ENCODE measurements at places on chromosomes 12 and 14. TPM values are rescaled to one million over a fixed set of nuclear protein-coding genes. Genes with fewer than 3 reads are reported as not detected.

DNA sequence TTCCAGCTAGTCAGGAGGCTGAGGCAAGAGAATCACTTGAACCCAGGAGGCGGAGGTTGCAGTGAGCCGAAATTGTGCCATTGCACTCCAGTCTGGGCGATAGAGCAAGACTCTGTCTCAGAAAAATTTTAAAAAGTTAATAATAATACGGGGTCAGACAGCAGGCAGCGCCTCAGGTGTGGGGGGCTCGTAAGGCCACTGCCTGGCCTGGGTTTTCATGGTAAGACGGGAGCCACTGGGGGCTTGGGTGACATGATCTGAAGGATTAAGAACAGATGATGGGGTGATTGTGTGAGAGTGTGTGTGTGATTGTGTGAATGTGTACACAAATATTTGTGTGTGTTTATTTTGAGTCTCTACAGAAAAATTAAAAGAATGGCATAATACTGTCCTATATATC lies 23.6 kb downstream of the BCL7A start:
- H3K27me3 ChIP-seq: no peaks in the 10 kb centered on the region
- DNase-seq: no peak
- no peak overlapping the region for H3K27ac ChIP-seq
- H3K4me3 ChIP-seq: no peak overlapping the region
- peaks cover 6% of the 10 kb centered on the region for H3K36me3 ChIP-seq
- H3K4me1 ChIP-seq: no peaks in the 10 kb centered on the region

DNA sequence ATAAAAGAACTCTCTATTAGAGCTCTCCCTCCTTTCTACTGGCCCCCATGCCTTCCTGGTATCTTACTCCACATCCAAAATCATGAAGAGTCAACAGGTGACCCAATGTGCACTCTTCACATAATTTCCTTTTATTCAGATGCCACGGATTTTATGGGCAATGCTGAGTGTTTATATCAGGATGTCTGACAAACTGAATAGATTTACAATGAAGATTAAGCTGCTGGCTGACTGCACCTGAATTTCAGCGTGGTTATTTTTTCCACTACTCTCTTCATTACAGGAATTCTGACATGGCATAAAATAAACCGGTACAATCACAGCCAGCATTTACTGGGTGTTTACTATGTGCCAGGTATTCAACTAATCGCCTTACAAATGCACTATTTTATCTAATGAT lies 29.4 kb upstream of the CERS5 start:
- H3K4me1 ChIP-seq: no peaks in the 10 kb centered on the region
- peaks cover 33% of the 10 kb centered on the region for H3K36me3 ChIP-seq
- H3K27me3 ChIP-seq: no peaks in the 10 kb centered on the region
- H3K27ac ChIP-seq: no peak overlapping the region

DNA sequence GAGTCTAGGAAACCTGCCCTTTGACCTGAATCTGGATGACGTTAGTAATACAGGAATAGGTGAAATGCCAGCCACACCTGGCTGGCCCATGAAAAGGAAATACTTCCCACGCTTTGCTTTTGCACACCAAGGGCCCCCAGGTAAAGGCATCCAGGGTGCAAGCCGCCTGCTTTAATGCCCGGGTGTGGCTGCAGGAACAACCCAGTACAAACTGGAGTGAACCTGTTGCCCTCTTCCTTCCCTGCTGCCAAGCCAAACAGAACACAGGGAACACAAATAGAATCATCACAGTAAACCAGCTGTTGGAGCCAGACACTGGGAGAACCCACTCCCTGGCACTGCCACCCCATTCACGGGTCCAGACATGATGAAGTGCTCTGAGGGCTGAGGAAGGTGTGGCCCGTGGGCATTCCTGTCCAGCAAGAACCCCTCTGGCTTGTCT lies 24.2 kb upstream of the FOS start:
- H3K4me3 ChIP-seq: no peak overlapping the region
- H3K27ac ChIP-seq: no peak overlapping the region
- H3K36me3 ChIP-seq: no peaks in the 10 kb centered on the region
- no peaks in the 10 kb centered on the region for H3K27me3 ChIP-seq
- peaks cover 6% of the 10 kb centered on the region for H3K4me1 ChIP-seq

GRCh38 chr14:100147691-100148464 lies 11.6 kb downstream of the DEGS2 start:
- H3K36me3 ChIP-seq: no peaks in the 10 kb centered on the region
- H3K4me1 ChIP-seq: no peaks in the 10 kb centered on the region
- no peak overlapping the region for H3K4me3 ChIP-seq
- no peaks in the 10 kb centered on the region for H3K27me3 ChIP-seq
- H3K27ac ChIP-seq: no peak overlapping the region

GRCh38 chr12:126936181-126936851 lies 1330.7 kb upstream of the TMEM132C start:
- no peaks in the 10 kb centered on the region for H3K27me3 ChIP-seq
- H3K27ac ChIP-seq: no peak overlapping the region
- H3K4me1 ChIP-seq: no peaks in the 10 kb centered on the region
- DNase-seq: no peak
- H3K4me3 ChIP-seq: no peak overlapping the region
- H3K36me3 ChIP-seq: no peaks in the 10 kb centered on the region

DNA sequence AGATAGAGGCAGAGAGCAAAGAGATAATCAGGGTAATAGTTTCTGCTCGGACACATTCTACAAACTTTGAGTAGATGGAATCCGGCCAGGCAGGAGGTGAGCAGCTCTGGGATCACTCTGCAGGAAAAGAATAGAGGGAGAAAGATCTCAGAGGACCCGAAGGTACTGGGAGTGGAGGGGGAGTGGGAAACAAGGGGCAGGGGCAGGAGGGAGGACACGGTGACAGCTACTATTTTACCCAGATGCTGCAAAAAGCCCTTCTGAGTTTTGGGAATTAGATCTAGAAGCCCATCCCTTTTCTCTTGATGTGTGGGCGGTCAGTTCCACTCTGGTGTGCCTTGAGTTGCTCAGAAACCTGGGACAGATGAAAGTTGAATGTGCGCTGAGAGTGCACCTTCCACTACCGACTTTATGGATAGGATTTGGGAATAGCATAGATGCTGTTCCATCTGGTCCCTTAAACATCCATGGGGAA lies 556 bp downstream of the GPRC5A start:
- H3K4me1 ChIP-seq: peaks cover 7% of the 10 kb centered on the region
- H3K4me3 ChIP-seq: no peak overlapping the region
- no peak for DNase-seq

- H3K27me3 ChIP-seq: no peaks in the 10 kb centered on the region
- no peak overlapping the region for H3K27ac ChIP-seq
- H3K36me3 ChIP-seq: no peaks in the 10 kb centered on the region
These were observed 82.0 kb downstream of the SLC16A7 start for GRCh38 chr12:59677857-59678256.

DNA sequence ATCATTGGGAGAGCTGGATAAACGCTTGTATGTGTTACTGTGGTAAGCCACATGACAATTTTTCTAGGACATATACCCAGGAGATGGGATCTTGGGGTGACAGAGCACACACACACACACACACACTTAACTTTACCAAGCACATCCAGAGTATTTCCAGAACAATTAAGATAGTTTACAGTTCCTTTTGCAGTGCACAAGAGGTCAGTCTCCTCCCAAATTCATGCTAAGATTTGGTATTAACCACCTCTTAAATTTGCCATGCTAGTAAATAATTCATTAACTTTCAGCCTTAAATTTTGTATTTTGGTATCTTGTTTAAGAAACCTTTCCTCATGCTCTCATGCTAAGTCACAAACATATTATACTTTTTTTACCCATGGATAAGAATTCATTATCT lies 33.9 kb upstream of the LIMA1 start:
- H3K27ac ChIP-seq: no peak overlapping the region
- H3K4me1 ChIP-seq: no peaks in the 10 kb centered on the region
- H3K36me3 ChIP-seq: no peaks in the 10 kb centered on the region
- no peak for DNase-seq
- no peaks in the 10 kb centered on the region for H3K27me3 ChIP-seq
- H3K4me3 ChIP-seq: no peak overlapping the region

DNA sequence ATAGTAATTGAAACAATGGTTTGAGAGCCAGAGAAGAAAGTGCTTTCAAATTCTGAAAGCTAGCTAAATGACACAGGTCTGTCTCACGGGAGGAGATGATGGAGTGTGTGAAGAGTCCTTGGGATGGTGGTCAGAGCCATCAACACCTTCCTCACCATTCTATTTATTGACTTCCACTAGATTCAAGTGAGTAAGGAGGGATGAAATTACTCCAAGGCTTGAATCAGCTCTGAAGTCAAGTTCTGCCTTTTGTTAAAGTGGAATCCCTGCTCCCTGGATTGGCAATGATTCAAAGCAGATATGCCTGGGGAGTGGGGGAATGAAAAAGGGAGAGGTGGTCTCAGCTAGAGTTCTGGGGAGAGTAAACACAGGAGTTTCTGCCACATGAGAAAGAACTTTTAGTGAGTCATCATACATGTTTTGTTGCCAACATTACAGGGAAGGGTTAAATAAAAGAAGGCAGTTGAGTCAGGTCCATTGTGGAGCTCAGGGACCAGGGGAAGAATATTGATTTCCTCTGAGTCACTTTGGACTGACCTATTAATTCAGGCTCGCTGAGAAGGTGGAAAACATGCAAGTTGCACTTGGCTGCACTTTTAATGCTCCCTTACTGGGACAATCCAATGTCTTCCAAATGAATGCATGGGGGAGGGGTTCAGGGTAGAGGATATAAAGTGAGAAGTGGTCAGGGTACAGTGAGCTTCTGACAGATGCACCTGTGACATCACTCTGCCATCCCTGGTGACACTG lies 142.7 kb downstream of the TBX5 start:
- no peaks in the 10 kb centered on the region for H3K27me3 ChIP-seq
- no peaks in the 10 kb centered on the region for H3K4me1 ChIP-seq
- DNase-seq: no peak
- no peak overlapping the region for H3K4me3 ChIP-seq
- H3K36me3 ChIP-seq: no peaks in the 10 kb centered on the region

DNA sequence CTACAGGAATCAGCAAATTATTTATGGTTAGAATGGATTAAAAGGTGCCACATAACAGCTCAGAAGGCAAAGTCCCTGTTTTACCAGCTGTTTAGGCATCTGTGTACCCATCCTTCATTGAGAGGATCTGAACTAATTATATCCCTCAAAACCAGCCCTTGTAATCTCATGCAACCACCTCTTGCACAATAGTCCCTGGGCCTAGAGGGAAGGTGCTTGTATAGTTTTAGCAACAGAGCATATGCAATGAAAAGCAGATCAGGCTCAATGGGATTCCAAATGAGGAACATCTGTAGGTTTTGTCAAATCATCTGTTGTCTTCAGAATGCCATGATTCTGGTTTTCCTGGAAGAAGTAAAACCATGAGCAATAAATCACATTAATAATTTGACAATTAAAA lies 26.0 kb upstream of the GLIPR1L2 start:
- no peaks in the 10 kb centered on the region for H3K36me3 ChIP-seq
- DNase-seq: no peak
- no peaks in the 10 kb centered on the region for H3K27me3 ChIP-seq
- H3K4me3 ChIP-seq: no peak overlapping the region

- no peak overlapping the region for H3K4me3 ChIP-seq
- H3K27me3 ChIP-seq: no peaks in the 10 kb centered on the region
- no peaks in the 10 kb centered on the region for H3K36me3 ChIP-seq
- no peak overlapping the region for H3K27ac ChIP-seq
These were observed 6.2 kb upstream of the WDR89 start for GRCh38 chr14:63647696-63648410.

DNA sequence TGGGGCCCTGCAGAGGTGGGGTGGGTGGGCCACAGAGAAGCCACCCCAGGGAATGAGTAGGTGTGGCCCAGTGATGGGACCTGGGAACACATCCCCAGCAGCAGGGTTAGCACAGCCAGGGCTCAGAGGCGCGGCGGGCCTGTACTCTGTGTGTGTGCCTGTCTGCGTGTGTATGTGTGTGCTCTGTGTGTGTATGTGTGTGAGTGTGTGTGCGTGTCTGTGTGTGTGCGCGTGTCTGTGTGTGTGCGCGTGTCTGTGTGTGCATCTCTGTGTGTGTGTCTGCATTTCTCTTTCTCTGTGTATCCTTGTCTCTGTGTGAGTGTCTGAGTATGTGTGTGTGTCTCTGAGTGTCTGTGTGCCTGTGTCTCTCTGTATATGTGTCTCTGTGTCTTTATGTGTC lies 26.1 kb downstream of the KIF26A start:
- H3K4me3 ChIP-seq: no peak overlapping the region
- H3K27ac ChIP-seq: peak overlapping the region; percentile 45
- peaks cover 7% of the 10 kb centered on the region for H3K4me1 ChIP-seq
- no peaks in the 10 kb centered on the region for H3K27me3 ChIP-seq

- H3K4me3 ChIP-seq: no peak overlapping the region
- no peak overlapping the region for H3K27ac ChIP-seq
- no peaks in the 10 kb centered on the region for H3K27me3 ChIP-seq
- H3K4me1 ChIP-seq: no peaks in the 10 kb centered on the region
These were observed 235.8 kb downstream of the SSPN start for GRCh38 chr12:26431211-26431610.

Gene CCDC196
- total RNA-seq: not detected

Gene SYNE3
- total RNA-seq: not detected

Gene PMEL
- total RNA-seq: 128 TPM

Gene CD163
- total RNA-seq: not detected

Gene NPAS3
- 0.60 TPM for total RNA-seq

Gene GATC
- total RNA-seq: 34.2 TPM

Gene SERPINA1
- not detected for total RNA-seq

Gene KCNJ8
- total RNA-seq: 1.4 TPM

Gene A2ML1
- 10.3 TPM for total RNA-seq
